ENCODE measurements at places on chromosomes 16 and 17. TPM values are rescaled to one million over a fixed set of nuclear protein-coding genes. Genes with fewer than 3 reads are reported as not detected.

Gene ZNF500
- total RNA-seq, result 12.5 TPM

Gene CETP
- not detected for total RNA-seq

Gene KRT9
- not detected for total RNA-seq

Gene DNAH3
- under 0.01 TPM for total RNA-seq

Gene XPO6
- total RNA-seq, result 105 TPM

Gene CCR7
- total RNA-seq, result not detected

Gene PRSS33
- total RNA-seq, result not detected

DNA sequence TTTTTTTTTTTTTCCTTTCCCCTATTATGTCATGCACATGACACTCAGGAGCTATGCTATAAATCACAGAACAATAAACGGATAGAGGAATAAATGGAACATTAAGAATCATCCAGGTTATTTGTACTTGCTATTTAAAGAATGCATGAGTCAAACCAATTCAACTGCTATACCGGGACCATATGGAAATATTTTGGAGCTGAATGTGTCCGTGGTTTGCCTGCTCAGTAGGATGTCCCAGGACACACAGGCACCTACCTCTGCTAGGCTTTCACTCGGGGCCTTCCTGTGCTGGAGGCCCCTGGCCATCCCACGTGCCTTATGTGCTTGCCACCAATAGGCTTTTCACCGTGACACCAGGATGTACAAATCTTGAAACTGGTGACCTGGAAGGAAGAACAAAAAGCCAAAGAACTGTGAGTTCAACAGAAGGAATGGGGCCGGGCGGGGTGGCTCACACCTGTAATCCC lies 15.3 kb upstream of the SEC14L1 start:
- DNase-seq, result peak; percentile 72

- DNase-seq, result no peak
Observed at GRCh38 chr16:24721830-24722238, 7.6 kb upstream of the TNRC6A start.

- no peak for DNase-seq
Observed at GRCh38 chr16:9422762-9423513, 331.5 kb downstream of the HAPSTR1 start.

DNA sequence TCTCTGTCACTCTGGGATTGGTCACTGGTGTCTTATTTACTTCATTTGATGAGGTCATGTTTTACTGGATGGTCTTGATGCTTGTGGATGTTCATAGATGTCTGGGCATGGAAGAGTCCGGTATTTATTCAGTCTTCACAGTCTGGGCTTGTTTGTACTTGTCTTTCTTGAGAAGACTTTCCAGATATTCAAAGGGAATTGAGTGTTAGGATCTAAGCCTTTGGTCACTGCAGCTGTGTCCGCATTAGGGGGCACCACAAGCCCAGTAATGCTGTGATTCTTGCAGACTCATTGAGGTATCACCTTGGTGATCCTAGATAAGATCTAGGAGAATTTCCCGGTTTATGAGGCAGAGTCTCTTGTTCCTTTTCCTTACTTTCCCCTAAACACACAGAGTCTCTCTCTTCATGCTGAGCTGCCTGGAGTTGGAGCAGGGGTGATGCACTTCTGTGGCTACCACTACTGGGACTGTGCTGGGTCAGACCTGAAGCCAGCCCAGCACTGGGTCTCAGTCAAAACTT lies 214.7 kb downstream of the SPECC1 start:
- no peak for DNase-seq

GRCh38 chr16:50604610-50605009 lies 56.4 kb downstream of the NKD1 start:
- DNase-seq, result no peak

- DNase-seq, result no peak
Observed at GRCh38 chr16:86625821-86626220, 47.5 kb downstream of the FOXL1 start.

GRCh38 chr17:8153525-8153956 lies 1.3 kb upstream of the PER1 start:
- DNase-seq, result peak; percentile 96

GRCh38 chr17:69523244-69523861 lies 108.9 kb downstream of the MAP2K6 start:
- DNase-seq, result peak; percentile 58

- DNase-seq, result peak; percentile 51
Observed at GRCh38 chr17:56824503-56824902, 9.2 kb downstream of the C17orf67 start.

DNA sequence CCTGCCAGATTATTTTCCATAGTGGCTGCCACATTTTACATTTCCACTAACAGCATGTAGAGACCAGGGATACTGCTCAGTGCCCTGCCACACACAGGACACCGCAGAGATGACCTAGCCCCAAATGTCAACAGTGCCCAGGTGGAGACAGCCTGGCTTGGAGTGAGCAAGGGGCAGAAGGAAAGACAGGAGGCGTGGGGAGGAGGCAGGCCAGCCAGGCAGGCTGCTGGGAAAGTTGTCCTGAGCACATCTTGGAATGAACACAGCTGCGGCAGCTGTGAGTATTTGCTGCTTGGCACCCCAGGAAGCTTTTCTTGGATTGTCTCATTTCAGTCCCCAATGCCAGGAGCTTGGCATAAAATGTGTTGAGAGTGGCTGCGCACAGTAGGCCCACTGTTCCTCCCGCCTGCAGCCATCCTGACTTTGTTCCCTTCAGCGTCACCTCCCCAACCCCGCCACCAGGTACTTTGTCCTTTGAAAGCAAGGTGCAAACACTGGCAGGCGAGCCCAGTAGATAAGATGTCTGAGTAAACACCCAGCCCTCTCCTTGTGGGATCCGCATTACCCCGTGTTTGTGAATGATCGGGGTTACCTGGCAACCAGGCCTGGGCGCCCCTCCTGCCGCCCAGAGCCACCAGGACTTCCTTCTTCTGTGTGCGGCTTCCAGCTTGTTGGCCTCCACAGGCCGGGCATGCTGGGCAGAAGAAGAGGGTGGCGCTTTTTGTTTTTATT lies 114.0 kb downstream of the CMIP start:
- no peak for DNase-seq

- no peak for DNase-seq
Observed at GRCh38 chr16:19127674-19128131, 13.9 kb downstream of the ITPRIPL2 start.
